NCI-H345 (cell line): ENCODE measurements at places on chromosomes 6 and 20.

DNA sequence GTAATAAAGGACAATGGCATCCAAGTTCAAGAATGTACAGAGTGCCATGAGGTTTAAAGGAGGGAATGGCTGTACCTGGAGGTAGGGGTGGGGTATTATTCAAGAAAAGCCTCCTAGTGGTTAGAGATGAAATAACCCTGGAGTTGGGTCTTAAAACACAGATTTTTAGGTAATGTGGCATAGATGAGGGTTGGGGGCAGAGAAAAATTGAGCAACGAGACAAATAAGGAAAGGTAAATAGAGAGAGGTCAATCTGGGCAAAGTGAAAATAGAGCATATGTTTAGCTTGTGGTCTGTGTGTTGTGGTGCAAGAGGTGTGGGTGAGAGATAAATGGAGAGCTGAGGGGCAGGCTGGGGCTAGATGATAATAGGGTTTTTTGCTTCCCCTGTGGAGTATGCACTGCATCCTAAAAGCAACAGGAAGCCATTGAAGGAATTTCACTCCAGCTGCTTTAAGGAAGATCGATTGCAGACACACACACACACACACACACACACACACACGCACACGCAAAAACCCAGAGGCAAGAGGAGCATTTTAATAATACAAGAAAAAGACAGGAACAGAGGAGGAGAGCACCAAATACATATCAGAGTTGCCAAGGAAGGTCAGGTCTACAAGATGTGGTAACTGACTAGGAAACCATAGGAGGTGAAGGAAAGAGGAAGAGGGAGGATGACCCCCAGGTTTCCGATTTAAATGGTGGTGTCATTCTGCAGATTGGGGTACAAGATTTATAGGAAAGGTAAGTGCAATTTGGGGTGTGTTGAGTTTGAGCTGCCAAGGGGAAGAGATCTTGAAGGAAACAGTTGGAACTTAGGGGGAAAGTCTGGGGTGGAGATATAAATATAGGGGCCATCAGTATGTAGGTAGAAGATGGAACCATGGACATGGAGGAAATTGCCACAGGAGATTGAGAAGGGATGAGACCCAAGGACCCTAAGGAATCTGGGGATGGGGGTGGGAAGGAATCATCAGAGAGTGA, 31.3 kb upstream of the ADGRF1 start:
- no peak for DNase-seq

DNA sequence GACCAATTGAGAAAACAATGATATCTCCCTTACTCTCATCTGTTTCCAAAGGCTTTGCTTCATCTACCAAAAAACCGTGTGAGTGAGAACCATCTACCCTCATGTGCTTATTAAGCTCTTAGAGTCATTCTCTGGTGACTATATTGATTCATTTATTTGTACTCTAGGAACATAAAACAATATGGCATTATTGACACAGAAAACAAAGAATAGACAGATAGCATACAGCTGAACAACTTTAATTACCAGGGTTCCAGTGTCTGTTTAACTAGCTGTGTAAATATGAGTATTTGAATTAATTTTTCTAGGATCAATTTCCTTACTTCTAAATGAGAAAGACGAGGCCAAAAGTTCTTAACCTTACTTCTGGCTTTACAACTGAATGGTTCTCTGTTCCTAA, 31.3 kb upstream of the HEY2 start:
- no peak for DNase-seq

DNA sequence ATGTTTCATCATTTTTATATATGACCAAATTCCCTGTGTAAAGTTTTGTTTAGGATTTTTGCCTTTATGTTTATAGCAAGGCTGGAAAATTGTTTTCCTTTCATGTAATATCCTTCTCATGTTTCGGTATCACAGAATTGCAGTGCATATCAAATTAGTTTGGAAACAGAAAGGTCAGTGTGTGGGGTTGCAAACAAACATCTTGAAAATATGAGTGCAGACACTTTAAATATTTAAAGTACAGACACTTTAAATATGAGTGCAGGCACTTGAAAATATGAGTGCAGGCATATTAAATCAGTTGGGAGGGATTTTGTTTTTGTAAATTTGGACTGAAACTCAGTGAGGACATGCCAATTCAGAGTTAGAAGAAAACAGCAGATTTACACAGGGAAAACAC, 6.5 kb downstream of the SLPI start:
- DNase-seq: no peak

DNA sequence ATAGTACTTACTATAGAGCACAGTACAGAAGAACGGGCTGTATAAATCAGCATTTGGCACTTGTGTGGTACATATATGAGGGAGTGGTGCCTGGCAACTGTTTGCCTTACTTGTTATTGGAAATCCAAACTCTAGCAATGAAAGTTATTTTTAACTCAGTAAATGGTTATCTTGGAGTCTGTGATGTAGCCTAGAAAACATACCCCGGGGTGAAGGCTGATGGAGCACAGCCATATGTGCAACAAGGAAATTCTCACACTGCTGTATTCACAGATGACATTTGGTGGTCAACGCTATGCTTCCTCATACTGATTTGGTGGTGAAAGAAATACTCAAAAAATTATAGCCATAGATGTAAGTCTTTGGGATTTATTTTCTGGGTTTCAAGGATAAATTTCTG, 807.5 kb upstream of the FLRT3 start:
- no peak for DNase-seq

- DNase-seq: no peak
Observed at GRCh38 chr20:46914789-46915379, 20.2 kb downstream of the EYA2 start.

- DNase-seq: no peak
Observed at GRCh38 chr6:137877606-137878005, 10.5 kb downstream of the TNFAIP3 start.

GRCh38 chr6:25178336-25179035, 100.7 kb upstream of the CARMIL1 start:
- no peak for DNase-seq

- no peak for DNase-seq
Observed at GRCh38 chr6:3759646-3760232, 8.2 kb upstream of the PXDC1 start.

- no peak for DNase-seq
Observed at GRCh38 chr20:20518263-20518662, 150.4 kb downstream of the INSM1 start.

DNA sequence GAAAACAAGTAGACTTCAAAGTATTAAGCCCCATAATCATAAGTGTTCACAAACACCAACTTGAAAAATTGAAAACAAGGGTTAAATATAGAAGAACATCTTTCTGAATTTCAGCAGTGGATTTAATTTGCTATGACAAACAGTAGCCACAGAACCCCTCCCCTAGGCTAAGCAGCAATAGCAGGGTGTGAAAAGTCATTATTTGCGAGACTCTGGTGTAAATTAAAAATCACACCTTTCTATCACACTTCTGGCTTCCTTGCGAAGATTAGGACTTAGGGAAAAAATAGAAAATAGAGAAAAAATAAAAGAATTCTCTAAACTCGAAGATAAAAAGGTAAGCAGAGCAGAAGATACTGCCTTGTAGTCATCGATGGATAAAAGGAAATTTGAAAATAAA, 6.1 kb downstream of the SAMD3 start:
- DNase-seq: no peak

- DNase-seq: no peak
Observed at GRCh38 chr6:164991573-164991972, 317.8 kb downstream of the C6orf118 start.

- no peak for DNase-seq
Observed at GRCh38 chr20:33868595-33868994, 57.4 kb downstream of the CHMP4B start.

DNA sequence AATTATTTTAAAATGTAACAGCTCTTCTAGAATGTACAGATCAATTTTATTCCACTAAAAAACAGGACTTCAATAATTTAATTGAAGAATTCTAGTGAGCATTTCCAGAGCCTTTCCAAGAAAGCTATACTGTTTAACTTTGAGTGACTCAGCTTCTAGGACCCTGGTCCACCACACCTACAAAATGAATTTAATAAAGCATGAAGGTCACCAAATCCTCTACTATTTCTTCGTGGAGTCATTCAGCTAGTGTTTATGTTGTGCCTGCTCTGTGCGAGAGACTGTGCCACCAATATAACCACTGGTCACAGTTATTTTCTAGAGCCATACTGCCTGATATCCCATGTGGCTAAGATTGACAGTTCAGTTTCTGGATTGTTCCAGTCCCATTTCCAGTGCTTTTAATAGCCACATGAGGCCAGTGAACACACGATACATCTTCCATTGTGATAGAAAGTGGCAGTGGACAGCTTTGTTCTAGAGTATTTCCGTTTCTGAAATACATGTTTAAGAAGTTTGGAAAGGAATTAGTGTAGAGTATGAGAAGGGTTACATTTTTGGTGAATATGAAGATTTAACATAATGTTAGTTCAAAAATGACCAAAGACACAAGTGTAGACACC, 160.7 kb downstream of the MTHFD1L start:
- no peak for DNase-seq

GRCh38 chr6:19472850-19473249, 364.3 kb upstream of the ID4 start:
- no peak for DNase-seq

- DNase-seq: peak; percentile 94
Observed at GRCh38 chr20:36064658-36065426, 89.7 kb upstream of the EPB41L1 start.
